ENCODE measurements at places on chromosomes 13 and 19.

- DNase-seq = no peak
Observed at GRCh38 chr13:46526100-46526735, 26.8 kb upstream of the LRCH1 start.

- no peak for DNase-seq
Observed at GRCh38 chr19:21221693-21222092, 79.9 kb downstream of the ZNF431 start.

GRCh38 chr13:45055902-45056648 is 64.2 kb upstream of the GTF2F2 start:
- DNase-seq = no peak

GRCh38 chr13:78680576-78681350 is 21.8 kb upstream of the OBI1 start:
- no peak for DNase-seq

GRCh38 chr19:44624840-44625354 is 11.5 kb downstream of the IGSF23 start:
- DNase-seq = no peak

GRCh38 chr13:102028206-102028605 is 373.6 kb downstream of the FGF14 start:
- no peak for DNase-seq

GRCh38 chr13:40272776-40273139 is 393.7 kb downstream of the FOXO1 start:
- DNase-seq = no peak

DNA sequence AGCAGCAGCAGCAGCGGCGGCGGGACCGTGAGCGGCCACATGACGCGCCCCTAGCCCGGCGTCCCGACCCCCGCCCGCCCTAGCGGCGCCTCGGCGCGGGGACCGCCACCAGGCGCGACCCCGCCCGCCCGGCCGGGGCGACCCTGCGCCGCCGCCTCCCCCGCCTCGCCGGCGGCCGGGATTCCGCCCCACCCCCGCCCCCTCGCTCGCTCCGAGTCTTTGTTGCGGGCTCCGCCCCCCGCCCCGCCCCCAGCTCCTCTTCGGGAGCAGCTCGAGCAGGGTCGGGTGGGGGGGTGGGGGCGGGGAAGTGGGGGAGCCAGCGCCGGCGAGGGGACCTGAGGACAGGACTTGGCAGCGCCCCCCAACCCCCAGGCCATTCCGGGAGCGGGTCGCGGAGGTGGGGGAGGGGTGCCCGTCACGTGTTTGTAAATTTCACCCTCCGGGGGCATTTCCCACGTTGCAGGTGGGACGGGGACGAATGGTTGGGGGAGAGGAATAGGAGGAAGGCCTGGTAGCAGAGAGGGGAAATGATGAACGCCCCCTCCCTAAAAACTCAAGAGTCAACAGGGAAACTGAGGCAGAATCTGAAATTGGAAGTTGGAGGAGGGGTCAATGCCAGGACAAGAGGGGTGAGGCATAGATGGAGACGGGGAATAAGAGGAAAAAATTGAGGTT is at the start of gene OLFM2:
TSS of gene OLFM2 (minus strand) at position 190 of the 675 bp plus-strand sequence. CDS start at position 41, 149 bp downstream.
- no peak for DNase-seq

DNA sequence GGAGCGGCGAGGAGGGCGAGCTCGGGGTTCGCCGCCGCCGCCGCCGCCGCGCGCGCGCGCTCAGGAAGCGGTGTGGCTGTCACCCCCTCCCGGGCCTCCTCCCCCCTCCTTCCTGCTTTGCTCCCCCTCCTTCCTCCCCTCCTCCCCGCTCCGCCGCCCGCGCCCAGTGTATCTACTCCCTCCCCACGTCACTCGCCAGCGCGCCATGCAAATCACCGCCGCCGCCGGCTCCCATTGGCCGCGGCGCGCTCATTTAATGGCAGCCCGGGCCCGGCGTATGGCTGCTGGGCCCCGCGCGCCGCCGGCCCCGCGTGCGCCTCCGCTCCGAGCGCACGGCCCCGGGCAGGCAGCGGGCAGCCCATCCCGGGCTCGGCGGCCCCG is 335 bp upstream of the SOX1 start:
- no peak for DNase-seq

GRCh38 chr13:43014162-43014561 is 9.2 kb upstream of the DNAJC15 start:
- DNase-seq = no peak

DNA sequence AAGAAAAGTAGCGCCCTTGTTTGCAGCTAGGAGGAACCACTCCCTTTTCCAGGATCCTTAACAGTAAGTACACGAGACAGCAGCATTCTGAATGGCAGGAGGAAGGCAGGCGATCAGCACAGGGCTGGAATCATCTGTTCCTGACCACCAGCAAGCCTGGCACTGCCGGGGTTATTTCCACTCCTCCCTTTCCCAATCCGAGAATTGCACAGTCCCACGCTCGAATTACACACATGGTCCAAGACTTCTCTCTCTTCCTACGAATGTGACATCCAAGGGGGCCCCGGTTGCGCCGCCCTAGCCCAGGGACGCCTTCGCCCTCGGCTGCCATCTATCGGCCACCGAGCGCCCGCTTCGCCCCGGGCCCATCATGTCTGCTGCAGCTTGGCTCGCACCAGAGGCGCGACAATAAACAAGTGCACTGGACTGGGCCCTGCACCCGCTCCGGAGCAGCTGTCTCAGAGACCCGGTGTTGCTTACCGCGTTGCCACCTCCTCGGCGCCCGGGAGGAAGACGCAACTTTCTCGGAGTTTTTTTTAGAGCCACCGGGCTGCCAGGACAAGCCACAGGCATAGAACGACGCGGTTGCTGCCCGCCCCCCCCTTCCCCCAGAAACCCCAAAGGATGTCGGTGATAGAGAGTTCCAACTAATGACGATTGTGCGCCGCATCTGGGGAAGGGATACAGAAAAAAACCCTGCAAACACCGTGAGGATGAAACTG is at the start of gene SLITRK5:
TSS of gene SLITRK5 (plus strand) at position 341 of the 722 bp plus-strand sequence. CDS start 4,018 bp downstream, outside the sequence.
- peak; percentile 23 for DNase-seq

- peak; percentile 98 for DNase-seq
Observed at GRCh38 chr19:506404-507285, 652 bp upstream of the TPGS1 start.

DNA sequence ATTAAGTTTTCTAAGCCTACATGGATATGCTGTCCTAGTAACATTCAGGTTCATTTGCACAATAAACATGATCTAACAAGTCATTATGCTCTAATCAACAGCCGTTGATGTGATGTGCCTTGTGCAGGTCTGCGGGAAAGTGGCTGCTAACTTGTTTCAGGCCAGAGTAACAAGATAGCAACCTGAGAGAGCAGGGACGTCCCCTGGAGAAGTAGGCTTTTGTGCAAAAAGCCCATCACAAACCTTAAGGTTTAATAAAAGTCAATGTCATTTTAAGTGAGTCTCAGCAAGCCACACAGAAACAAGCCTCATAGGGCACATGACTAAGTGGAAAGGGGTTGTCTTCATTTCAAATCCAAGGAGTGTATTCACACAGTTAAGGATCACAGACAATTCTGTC is 17.6 kb downstream of the FOXO1 start:
- no peak for DNase-seq

GRCh38 chr13:43988302-43988701 is 108.6 kb downstream of the LACC1 start:
- no peak for DNase-seq

DNA sequence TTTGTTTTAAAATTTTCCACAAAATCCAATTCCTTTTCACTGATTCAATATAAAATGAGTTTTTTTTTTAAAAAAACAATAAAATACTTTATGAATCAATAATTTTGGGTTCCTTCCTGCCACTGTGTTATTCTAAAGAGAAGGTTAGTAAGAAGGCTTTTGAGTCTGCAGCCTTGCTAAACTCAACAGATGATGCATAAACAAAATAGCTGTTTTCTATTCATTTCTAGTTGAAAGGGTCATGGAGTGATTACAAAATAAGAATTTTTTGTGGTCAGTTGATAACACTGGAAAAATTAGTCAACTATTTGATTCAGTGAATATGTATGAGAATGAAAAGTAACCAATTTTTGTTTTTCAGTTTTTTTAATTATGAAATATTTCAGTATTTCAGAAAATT is 169.9 kb downstream of the VWA8 start:
- no peak for DNase-seq

DNA sequence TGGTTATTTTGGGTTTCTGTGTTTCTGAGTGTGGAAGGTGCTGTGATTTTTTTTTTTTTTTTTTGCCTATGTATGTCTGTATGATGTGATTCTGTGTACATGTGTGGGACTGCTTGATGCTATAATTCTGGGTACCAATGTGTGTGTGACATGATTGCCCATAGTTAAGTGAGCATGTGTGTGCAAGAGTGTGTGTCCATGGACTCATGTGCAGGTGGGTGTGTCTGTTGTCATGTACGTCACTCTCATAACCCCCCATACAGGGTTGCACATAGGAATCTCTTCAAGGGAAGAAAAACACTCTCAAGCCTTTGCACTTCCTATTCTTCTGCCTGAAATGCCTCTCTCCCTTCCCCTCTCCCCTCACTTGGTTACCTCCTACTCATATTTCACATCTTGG is 2.5 kb upstream of the PPP5C start:
- no peak for DNase-seq

DNA sequence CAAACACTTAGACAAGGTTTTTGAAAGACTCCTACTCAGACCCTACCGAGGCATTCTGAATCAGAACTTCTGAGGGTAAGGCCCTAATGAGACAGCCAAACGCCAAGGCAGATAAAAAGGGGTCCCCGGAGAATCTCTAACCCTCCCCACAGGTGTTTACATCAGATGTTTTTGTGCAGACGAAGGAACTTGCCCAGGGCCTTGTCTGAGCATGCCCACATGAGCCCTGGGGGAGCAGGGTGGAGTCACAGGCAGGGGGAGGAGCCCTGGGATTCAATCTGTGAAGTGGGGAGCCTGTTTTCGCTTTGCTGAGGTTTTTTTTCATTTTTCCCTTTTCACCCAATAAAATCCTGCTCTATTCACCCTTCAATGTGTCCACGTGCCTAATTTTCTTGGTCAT is 61.6 kb upstream of the MED4 start:
- DNase-seq = peak; percentile 39

GRCh38 chr13:106701771-106702341 is 133.9 kb upstream of the ARGLU1 start:
- no peak for DNase-seq

GRCh38 chr13:92572190-92572589 is 654.4 kb upstream of the GPC6 start:
- DNase-seq = no peak

- no peak for DNase-seq
Observed at GRCh38 chr19:31350033-31350692, 927 bp upstream of the TSHZ3 start.

- DNase-seq = no peak
Observed at GRCh38 chr19:18433735-18434398, 4.1 kb downstream of the ISYNA1 start.

GRCh38 chr19:14106840-14107239 is 10.7 kb downstream of the PRKACA start:
- no peak for DNase-seq

GRCh38 chr19:46254776-46255175 is 25.2 kb downstream of the IGFL1 start:
- no peak for DNase-seq

GRCh38 chr13:33784738-33785137 is 33.2 kb upstream of the RFC3 start:
- DNase-seq = no peak

DNA sequence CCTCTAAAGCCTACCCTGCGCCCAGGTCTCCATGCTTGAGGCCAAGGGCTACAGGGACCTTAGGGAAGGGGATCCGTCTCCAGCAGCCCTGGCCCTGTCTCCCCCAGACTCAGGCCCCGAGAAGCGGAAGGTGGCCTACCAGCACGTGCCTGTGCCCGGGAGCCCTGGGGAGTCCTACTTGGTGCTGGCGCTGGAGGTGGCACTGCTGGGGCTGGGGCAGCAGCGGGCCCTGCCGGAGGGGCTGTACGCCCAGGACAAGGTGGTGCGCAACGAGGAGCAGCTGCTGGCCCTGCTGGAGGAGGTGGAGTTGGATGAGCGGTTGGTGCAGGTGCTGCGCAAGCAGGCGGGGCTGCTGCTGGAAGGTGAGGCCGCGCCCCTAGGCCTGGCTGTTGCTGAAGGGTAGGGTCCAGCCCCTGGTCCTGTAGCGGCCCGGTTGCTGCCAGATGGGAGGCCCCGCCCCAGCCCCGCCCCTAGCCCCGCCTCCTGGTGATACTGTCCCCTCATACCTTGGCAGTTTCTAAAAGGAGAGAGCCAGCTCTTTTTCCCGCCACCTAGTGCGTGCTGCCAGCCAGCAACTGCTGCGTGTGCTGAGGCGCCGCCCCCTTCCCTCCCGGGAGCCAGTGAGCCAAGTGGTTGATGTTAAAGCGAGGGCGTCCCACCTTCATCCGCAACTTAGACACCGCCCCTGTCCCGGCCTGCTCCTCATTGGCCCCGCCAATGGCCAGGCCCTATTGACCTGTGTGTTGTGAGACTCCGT is 22.6 kb downstream of the ZSWIM4 start:
- peak; percentile 70 for DNase-seq

GRCh38 chr13:98332691-98333090 is 155.6 kb upstream of the RNF113B start:
- no peak for DNase-seq

DNA sequence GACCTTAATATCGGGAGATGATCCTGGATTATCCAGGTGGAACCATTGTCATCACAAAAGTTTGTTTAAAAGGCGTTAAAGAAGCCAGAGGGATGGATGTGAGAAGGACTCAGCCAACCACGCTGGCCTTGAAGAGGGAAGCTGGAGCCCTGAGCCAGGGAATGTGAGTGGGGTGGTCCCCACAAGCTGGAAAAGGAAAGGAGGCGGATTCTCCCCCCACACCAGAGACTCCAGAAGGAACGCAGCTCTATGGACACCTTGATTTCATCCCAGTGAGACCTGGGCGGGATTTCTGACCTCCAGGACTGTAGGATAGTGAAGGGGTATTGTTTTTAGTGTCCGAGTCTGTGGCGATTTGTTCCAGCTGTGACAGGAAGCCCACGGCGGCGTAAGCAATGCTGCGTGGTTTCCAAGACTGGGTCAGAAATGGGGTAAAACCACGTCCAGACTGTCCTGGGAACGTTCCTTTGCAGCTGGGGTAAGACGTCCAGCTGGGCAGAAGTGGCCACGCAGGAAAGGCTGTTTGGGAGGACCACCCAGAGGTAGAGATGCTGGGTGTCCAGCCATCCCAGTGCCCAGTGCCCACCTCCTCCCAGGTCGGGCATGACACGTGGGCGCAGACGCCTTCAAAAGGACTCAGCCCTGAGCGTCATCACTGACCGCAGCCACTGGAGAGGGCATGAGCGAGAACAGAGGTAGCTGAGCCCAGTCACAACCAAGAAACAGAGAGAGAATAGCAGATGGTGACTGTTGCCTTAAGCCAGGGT is 125.4 kb upstream of the USP29 start:
- no peak for DNase-seq

DNA sequence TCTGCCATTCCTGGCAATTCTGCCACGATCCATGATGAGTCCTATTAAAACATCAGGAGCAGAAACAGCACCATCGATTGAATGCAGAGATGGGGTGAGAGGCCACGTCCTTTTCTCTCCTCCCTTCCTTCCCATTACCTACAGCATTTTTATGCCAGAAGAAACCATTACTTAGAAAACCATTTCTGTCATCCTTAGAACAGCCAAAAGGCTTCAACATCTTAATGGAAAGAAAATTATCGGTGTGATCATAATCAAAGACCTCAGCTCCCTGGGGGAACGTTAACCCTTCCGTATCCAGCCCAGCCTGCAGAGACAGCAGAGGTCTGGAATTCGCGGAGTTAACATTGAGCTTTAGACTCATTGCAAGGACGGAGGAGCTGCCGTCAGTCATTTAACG is 56.0 kb upstream of the SIAH3 start:
- no peak for DNase-seq

- no peak for DNase-seq
Observed at GRCh38 chr13:113625965-113626721, 31.9 kb downstream of the ATP4B start.
